8988T (cell line): ENCODE measurements at places on chromosomes 11 and 22.

DNA sequence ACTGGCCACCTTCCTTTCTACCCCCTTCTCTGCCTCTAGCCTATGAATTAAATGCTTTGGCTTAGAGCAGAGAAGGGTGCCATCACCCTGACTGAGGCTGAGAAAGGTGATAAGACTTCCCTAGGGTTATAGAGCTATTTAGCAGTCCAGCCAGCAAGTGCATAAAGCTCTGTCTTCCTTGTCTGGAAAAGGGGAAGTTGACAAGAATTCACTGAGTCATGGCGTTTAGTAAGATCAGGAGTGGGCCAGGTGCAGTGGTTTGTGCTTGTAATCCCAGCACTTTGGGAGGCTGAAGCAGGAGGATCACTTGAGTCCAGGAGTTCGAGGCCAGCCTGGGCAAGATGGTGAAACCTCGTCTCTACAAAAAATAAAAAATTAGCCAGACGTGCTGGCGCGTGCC, 63.1 kb downstream of the LHFPL7 start:
- DNase-seq, result no peak

DNA sequence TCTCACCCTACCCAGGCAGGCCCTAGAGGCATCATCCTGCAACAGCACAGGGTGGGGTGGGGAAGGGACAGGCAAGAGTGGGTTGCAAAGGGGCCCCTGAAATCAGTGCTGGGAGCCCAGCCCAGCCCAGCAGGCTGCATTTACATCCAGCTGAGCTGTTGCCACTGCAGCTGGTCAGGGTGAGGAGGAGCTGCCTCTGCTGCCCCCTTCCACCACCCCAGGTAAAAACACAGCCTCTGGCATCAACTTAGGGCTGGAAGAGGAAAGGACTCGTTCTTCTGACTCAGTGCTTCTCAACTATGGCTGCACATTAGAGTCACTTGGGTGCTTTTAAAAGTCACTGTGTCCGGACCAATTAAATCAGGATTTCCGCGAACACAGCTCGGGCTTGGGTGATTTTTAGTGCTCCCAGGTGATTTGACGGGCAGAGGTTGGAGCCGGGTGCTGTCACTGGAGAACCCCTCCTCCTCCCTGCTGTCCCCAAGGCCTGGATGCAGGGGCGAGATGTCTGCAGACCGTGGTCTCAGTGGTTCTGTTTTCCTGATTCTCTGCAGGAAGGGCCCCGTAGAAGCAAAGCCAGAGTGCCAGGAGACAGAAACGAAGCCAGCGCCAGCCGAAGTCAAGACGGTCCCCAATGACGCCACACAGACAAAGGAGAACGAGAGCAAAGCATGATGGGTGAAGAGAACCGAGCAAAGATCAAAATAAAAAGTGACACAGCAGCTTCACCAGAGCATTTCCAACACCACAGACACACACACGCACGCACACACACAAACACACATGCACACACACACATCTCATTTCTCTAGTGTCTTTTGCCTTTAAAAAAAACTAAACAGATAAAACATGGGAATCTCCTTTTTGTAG, 39.4 kb upstream of the TTC12 start:
- DNase-seq, result no peak

- DNase-seq, result no peak
These were observed 1.3 kb downstream of the PACS1 start for GRCh38 chr11:66071381-66071801.

DNA sequence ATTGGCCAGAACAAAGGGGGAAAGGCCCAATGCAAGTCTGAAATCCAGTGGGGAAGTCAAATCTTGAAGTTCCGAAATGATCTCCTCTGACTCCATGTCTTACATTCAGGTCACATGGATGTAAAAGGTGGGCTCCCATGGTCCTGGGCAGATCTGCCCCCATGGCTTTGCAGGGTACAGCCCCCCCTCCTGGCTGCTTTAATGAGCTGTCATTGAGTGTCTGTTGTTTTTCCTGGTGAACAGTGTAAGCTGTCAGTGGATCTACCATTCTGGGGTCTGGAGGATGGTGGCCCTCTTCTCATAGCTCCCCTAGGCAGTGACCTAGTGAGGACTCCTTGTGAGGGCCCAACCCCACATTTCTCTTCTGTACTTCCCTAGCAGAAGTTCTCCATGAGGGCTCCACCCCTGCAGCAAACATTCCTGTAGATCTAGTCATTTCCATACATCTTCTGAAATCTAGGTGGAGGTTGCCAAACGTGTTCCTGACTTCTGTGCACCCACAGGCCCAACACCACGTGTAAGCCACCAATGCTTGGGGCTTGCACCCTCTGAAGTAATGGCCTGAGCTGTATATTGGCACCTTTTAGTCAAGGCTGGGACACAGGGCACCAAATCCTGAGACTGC, 9.3 kb downstream of the CARD18 start:
- DNase-seq, result no peak

- no peak for DNase-seq
These were observed 10.4 kb upstream of the WNT11 start for GRCh38 chr11:76216536-76217325.
